Osteoblast (primary cell): ENCODE measurements at places on chromosomes 3 and 15. TPM values are rescaled to one million over a fixed set of nuclear protein-coding genes. Genes with fewer than 3 reads are reported as not detected.

The OR5K2 gene
- total RNA-seq: not detected in 2 replicates

The ROPN1 gene
- not detected in 2 replicates for total RNA-seq

The SCN5A gene
- total RNA-seq: under 0.01 TPM in 1 of 2 replicates, not detected in the other

The CCR8 gene
- not detected in 2 replicates for total RNA-seq

The PP2D1 gene
- not detected in 2 replicates for total RNA-seq

The LTF gene
- total RNA-seq: 0.59 and 0.72 TPM in 2 replicates
